Testis (tissue), 5 donors: ENCODE measurements at places on chromosomes 3 and 15. TPM values are rescaled to one million over a fixed set of nuclear protein-coding genes. Genes with fewer than 3 reads are reported as not detected.

Gene ARL8B
- polyA plus RNA-seq = 60.4 TPM

Gene TM4SF4
- polyA plus RNA-seq = 1.4 TPM

Gene VWA5B2
- 2.5 TPM for polyA plus RNA-seq

Gene ADGRG7
- not detected for polyA plus RNA-seq

- DNase-seq = no peak
These were observed 138.3 kb upstream of the AGBL1 start for GRCh38 chr15:85941186-85941855.

DNA sequence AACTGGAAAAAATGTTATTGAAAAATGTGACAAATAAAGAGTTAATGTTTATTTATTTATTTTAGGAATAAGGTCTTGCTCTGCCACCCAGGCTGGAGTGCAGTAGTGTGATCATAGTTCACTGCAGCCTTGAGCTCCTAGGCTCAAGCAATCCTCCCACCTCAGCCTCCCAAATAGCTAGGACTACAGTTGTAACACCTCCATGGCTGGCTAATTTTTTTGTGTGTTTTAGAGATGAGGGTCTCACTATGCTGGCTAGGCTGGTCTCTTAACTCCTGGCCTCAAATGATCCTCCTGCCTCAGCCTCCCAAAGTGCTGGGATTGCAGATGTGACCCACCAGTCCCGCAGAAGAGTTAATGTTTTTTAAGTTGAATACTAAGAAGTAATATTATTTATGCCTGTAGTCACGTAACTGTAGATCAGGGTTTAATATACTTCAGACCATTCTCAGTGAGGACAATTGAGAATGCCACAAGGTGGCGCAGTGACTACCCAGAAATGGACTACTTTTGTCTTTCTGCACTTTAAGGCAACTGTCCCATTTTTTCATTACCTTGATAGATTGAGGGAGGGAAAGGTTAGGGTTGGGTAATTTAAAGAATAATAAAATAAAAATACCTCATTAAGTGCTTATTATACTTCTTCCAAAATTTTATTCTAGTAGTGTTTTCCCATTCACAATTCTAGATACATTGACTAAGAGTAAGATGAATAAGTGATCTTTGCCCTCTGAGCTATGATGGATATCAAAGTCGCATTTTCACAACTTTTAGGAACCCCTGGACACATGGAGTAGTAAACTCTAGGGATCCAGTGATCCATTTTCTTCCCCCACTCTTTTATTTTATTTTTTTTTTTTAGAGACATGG, 6.0 kb downstream of the MUC13 start:
- peak; percentile 87 for DNase-seq

DNA sequence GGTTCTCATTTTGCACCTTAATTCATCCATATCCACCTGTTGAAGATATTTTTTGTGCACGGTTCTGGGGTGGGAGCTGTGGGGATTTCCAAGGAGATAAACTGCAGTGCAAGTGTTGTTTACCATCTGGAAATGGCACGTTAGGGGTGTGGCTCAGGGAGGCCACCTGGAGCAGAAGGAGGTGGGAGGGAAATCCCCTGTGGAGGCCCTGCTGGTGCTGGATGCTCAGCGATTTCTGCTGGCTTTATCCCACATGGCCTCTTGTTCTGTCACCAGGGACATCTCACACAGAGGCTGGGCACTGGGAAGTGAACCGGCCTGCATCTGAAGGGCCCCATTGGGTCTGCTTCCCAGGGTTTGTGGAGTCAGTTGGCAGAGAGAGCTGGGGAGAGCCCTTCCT, 24.3 kb downstream of the TRPM1 start:
- DNase-seq = no peak

- peak; percentile 98 for DNase-seq
These were observed at the start of the genes MRPL47 and NDUFB5 for GRCh38 chr3:179604321-179605078. Gene MRPL47, minus strand, starts transcription at chr3:179604638. Its CDS starts 14 bp downstream, at chr3:179604624. Gene NDUFB5, plus strand, starts transcription at chr3:179604794. Its CDS starts 22 bp downstream, at chr3:179604816.

DNA sequence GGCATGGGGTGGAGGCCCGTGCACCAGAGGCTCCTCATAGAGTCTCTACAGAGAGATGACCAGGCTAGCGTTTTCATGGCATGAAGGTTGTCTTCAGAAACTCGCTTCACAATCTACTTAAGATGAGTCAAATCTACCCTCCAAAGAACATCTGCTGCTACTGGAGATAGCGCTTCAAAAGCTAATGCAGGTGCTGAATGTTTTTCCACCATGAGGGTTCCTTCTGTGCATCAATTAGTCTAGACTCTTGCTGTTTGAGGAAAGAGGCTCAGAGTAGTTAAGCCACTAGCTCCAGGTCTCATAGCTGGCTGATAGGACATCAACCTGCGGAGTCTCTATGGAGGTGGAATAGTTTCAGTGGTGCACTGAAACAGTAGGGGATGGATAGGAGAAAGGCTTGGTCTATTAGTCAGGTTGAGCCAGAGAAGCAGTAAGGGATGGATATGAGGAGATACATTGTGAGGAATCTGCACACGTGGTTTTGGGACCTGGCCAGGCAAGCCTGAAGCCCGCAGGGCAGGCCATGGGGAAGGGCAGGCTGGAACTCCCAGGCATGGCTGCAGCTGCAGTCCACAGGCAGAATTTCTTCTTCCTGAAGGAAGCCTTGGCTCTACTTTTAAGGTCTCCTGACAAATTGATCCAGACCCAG, 117.5 kb downstream of the APBA2 start:
- no peak for DNase-seq

GRCh38 chr3:45716790-45717336, 27.7 kb downstream of the SACM1L start:
- no peak for DNase-seq

GRCh38 chr3:78940128-78940527, 827.7 kb downstream of the ROBO1 start:
- no peak for DNase-seq

- no peak for DNase-seq
These were observed 16.5 kb downstream of the KCTD6 start for GRCh38 chr3:58508437-58508836.
